ENCODE measurements at places on chromosomes 6 and 20.
A peak's percentile ranks its signal among the peaks of the same experiment; 100 is the strongest.

GRCh38 chr6:44672086-44672485, 284.6 kb downstream of the CDC5L start:
- ATAC-seq: no peak

DNA sequence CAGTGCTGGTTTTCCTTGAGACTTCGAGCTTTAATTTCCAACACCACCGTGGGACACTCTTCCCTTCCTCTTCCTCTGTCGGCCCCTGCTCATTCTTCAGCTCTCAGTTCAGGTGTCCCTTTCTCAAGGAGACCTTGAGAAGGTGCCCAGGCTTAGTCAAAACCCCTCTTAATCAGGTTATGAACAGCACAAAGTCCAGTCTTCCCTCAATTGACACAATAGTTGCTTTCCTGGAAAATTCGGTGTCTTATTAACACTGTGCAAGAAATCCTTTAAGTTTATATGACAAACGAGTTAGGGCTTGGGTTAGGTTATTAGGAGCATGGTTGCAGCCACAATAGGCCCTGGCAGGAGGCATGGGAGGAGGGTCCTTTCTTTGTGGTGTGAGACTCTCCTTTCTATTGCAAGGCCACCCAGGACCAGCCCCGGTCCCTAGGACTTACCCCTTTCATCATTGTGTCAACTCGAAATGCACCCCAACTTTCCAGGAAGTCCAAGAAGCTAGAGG, 1.5 kb upstream of the NSFL1C start:
- ATAC-seq: no peak

DNA sequence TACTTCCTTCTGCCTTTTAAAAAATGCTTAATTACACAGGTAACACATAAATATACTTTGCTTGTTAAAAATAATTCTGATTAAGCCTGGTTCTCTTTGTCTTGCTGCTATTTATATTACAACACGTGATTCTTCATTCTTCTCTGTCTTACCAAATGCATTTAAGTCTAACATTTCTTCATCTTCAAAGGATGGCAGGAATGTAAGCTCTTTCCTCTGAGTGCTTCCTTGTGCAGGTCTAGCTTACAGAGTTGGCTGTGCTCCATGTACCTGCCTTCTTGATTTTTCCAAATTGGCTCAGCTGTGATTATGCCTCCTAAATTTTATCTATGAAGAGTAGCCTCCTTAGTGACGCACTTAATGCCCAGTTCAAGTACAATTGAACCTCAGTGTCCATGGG, 44.4 kb downstream of the RNF144B start:
- ATAC-seq: no peak

DNA sequence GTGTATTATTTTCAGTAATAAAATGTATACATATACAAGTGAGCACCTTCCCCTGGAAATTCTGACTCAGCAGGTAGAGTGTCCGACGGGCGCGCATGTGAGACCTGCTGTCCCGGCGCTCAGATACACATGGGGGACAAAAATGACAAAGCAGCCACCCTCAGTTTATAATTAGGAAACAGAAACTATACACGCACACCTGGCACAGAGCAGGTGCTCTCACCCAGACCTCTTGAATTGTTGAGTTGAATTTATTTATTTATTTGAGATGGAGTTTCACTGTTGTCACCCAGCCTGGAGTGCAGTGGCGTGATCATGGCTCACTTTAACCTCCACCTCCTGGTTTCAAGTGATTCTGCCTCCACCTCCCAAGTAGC, 180.4 kb downstream of the ZDHHC14 start:
- ATAC-seq: no peak

GRCh38 chr6:65052626-65053025, 654.4 kb downstream of the EYS start:
- no peak for ATAC-seq

DNA sequence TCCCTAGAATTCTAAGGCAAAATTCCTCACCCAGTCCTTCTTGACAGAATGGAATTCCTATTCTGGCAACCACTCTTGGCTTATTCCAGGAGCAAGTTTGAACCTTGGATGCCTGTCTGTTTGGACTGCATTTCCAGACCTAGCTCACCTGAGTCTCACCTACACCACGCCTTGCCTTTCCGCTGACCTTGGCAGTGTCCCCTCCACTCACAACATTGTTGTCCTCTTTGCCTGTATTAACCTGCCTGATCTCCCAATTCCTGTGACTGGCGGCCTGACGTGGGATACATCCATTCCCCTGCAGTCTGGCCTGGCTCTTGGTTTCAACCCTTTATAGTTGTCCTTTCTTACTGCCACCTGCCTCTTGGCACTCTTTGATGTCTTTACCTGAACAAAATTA, 281.4 kb upstream of the SOX4 start:
- no peak for ATAC-seq

DNA sequence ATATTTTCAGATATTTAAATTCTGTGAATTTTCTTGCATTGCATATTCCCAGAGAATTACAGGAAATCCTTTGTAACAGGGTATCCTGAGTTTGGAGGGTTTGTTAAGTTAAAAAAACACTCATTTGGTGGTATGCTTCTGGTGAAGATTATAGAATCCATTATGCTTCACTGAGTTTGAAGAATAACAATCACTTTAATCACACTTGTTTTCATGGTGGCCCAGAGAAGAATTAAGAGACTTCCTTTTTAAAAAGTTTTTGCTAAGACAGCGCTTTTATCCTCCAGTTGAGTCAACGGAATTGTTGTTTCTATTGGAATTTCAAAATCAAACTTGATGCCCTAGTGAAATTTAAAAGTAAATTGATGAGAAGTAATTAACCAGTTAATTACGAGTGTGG, 17.4 kb downstream of the PLEKHG1 start:
- no peak for ATAC-seq

- ATAC-seq: no peak
Measured at GRCh38 chr20:51419231-51419630, 123.3 kb downstream of the NFATC2 start.

DNA sequence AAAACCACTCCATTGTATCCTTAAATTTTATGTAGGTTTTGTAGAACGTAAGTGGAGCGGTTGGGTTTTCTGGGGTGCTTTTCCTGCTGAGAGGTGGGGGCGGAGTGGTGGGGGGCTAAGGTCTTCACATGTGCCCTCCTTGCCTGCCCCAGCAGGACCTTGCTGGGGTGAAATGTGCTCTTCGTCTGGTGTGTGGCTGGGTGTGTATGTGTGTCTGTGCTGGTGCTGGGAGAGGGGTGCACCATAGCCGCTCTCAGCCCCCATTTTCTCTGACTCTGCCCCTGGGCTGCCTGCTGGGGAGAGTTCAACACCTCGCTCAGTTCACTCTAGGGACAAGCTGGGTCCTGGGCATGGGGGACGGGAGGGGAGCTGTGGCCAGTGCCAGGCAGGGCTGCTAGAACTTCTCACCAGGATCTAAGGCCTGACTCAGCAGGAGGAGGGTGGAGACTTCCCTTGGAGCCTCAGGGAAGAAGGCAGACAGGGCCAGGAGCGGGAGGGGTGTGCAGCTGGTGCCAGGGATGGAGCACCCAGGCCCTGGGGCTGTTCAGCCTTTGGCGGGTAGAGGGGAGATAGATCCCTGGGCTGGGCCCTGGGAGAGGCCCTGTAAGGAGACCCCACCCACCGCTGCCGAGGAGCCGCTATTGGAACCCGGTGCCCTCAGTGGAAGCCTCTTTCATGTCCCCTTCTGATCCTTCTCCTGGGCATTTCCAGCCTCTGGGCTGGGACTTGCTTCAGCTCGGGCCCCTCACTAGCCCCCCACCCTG, 4.8 kb downstream of the SOX18 start:
- ATAC-seq: no peak

- ATAC-seq: no peak
Measured at GRCh38 chr20:1535420-1536175, 21.9 kb downstream of the SIRPD start.

GRCh38 chr6:92582211-92582610, 837.1 kb downstream of the EPHA7 start:
- no peak for ATAC-seq

GRCh38 chr20:25274481-25274880, 26.6 kb downstream of the PYGB start:
- ATAC-seq: no peak

- no peak for ATAC-seq
Measured at GRCh38 chr20:18625907-18626655, 38.2 kb downstream of the DTD1 start.

- no peak for ATAC-seq
Measured at GRCh38 chr6:151445482-151445881, 6.4 kb downstream of the RMND1 start.

DNA sequence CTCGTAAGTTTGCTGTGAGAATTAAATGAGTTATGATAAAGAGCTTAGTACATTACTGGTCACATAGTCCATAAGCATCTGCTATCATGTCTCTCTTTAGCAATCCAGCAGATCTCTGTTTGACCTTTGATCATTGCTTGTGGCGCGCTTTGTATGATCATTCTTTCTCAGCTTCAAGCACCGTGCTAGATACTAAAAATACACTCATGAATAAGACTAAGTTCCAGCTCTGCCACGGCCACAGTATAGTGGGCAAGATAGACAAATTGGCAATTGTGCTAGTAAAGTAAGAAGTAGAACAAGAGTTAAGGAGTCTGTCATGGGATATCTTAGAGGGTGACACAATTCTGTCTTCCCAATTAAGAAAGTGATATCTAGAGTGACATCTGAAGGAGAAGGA, 75.2 kb upstream of the ADGRF1 start:
- ATAC-seq: no peak

GRCh38 chr6:60643870-60644269, 1642.2 kb downstream of the KHDRBS2 start:
- no peak for ATAC-seq

GRCh38 chr6:10968776-10969175, 75.3 kb downstream of the ELOVL2 start:
- ATAC-seq: no peak

- peak; percentile 16 for ATAC-seq
Measured at GRCh38 chr6:134435814-134436280, 117.9 kb upstream of the SGK1 start.

- no peak for ATAC-seq
Measured at GRCh38 chr20:35886537-35886936, 67.8 kb downstream of the SCAND1 start.

- ATAC-seq: no peak
Measured at GRCh38 chr20:61577065-61577464, 325.0 kb downstream of the CDH4 start.

DNA sequence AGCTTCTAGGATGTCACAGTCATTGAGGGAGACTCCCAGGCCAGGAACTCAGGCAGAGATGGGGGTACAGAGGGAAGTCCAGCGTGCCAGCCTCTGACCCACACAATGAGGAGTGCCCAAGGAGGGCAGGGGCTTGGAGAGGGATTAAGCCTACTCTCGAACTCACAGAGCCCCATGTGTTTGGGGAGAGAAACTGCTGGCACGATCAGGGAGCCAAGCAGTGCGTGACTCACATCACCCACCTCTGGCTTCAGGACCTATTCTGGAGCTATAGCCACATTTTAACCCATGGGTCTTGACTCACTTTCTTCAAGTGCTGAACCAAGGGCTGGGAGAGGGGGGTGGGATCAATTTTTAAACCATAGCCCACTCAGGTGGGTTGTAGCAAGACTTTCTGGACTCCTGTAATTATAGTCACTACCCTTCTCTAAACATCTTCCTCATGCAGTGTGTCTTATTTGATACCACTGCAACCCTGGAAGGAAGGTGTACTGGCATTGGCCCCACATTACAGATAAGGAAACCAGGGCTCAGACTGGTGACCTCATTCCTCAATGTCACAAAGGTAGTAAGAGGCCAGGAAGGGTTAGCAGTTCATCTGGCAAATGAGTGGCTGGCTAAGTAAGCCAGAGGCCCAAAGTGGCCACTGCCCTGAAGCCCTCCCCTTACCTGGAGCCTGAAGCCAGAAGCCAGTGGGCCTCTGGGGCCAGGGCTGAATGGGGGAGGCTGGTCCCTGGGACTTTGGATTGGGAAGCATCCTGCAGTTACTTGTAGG, 12.0 kb downstream of the FOXP4 start:
- no peak for ATAC-seq

DNA sequence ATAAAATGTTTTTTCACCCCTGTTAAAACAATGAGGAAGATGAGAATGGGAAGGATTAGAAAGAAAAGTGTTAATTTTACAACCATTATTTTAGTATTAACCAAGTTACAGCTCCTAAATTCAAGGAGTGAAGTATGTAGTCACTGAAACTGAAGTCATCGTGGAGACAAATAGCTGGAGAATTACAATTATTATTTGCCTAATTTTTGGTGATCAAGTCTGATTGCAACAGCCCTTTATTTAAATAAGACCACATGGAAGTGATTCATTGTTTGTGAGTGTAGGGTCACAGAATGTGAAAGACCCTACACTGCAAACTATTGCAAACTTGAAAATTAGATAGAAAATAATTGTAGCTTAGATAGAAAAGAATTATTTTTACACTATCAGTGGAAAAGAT, 292.4 kb downstream of the CENPW start:
- no peak for ATAC-seq

DNA sequence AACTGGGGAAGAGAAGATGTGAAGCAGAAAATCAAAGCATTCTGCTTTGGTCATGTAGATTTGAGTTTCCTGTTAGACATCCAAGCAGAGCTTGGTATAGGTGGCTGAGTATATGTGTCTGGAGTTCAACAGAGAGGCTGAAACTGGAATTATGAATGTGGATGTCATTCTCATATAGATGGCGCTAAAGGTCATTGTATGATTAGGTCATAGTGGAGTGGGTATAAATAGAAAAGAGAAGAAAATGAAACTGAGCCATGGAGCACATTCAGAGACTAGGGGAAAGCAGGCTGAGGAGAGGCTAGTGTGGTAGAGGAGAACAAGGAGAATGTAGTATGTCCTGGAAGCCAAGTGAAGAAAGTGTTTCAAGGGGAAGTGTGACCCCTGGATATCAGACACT, 295.6 kb upstream of the PLN start:
- no peak for ATAC-seq

DNA sequence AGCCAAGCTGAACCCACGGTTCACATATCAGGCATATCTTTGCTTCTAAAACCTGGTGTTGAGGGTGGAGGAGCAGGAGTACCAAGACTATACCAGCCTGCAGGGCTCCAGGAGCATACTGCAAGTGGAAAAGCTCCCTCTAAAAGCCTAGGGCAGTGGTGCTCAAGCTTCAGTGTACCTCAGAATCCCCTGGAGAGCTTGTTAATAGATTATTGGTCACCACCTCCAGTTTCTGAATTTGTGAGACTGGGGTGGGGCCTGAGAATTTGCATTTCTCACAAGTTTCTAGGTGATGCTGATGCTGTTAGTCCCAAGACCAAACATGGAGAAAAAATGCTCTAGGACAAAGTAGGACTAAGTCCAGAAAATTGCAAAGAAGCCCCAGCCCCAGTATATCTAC, 65.4 kb downstream of the FILIP1 start:
- no peak for ATAC-seq
